Nasal cavity respiratory epithelium epithelial cell of viscerocranial mucosa (primary cell): ENCODE measurements at places on chromosomes 4 and X. TPM values are rescaled to one million over a fixed set of nuclear protein-coding genes. Genes with fewer than 3 reads are reported as not detected.

Gene PCDH10
- total RNA-seq, result under 0.01 TPM in 2 replicates

Gene ZFYVE28
- total RNA-seq, result 0.68 and 0.93 TPM in 2 replicates

Gene STARD8
- under 0.01 and 0.07 TPM in 2 replicates for total RNA-seq

Gene TSPAN6
- 17.8 and 29.3 TPM in 2 replicates for total RNA-seq

Gene ART3
- not detected in 2 replicates for total RNA-seq

Gene PCSK1N
- total RNA-seq, result under 0.01 and 1.4 TPM in 2 replicates

Gene RASSF6
- total RNA-seq, result 10.6 and 12.7 TPM in 2 replicates

Gene HUWE1
- total RNA-seq, result 106 and 179 TPM in 2 replicates

Gene MRPL1
- 21.2 and 32.0 TPM in 2 replicates for total RNA-seq

Gene OTUD6A
- total RNA-seq, result not detected in 2 replicates

Gene ZNF518B
- 41.0 and 55.2 TPM in 2 replicates for total RNA-seq

Gene EREG
- total RNA-seq, result 26.4 and 160 TPM in 2 replicates

Gene TKTL2
- total RNA-seq, result not detected in 2 replicates

Gene ZNF275
- total RNA-seq, result 5.8 and 13.5 TPM in 2 replicates

Gene RASL11B
- total RNA-seq, result 1.7 and 2.6 TPM in 2 replicates

Gene SLC9A6
- 21.7 and 29.0 TPM in 2 replicates for total RNA-seq

Gene PTCHD1
- total RNA-seq, result under 0.01 TPM in 1 of 2 replicates, not detected in the other

Gene ADH6
- not detected in 2 replicates for total RNA-seq
